ENCODE measurements at places on chromosomes 4 and X.

- no peak for DNase-seq
These were observed 677.5 kb downstream of the DMD start for GRCh38 chrX:32533848-32534247.

GRCh38 chr4:109301651-109302360, 652 bp downstream of the COL25A1 start:
- no peak for DNase-seq

GRCh38 chrX:46588263-46588662, 14.7 kb downstream of the CHST7 start:
- peak; percentile 76 for DNase-seq

DNA sequence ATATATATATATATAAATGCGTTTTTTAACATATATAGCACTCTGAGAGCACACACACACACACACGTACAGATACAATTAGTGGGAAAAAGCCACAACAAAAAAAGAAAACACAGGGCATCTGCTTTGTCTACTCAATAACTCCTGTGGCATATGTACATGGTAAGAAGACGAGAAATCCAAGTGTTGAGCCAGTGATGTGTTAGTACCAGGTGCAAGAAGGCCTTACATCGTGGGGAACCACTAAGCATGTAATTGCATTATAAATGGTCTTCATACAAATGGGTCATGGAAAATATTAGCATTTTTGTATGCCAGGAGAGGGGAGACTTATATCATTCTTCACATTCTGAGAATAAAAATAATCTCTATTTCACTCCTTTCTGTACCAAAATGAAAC, 62.7 kb upstream of the FAM47B start:
- DNase-seq, result no peak

GRCh38 chr4:143514901-143515300, 1.4 kb downstream of the SMARCA5 start:
- DNase-seq, result no peak

DNA sequence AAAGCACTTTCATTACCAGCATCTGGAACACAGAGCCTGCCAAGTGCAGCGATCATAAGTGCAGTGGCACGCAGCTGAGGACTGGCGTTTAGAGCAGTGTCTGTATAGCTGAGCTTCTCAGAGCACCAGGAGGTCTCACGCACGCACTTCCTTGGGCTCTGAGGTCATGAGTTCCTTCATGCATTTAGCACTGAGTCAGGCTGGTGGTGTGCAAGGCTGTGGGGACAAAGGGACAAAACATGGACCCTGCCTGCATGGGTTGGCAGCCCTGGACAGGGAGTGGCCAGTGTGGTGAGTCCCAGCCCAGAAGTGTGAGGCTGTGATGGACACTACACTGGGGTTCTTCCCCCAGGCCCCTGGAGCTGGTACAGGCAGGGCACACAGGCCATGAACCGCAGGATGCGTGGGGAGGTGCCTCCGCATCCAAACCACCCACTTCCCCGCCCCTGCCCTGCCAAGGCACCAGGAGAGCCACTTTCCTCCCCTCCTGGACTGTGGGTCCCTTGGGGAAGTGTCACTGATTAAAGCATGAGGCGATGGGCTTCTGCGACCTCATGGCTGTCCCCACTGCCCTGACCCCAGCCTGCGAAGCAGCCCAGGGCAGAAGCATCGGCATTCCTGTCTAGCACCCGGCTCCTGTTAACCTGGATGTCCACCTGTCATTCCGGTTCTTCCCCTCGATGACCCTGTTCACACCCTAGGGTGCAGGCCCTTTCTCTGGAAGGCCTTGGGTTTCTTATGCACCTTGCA, 37.2 kb upstream of the GPR78 start:
- DNase-seq, result peak; percentile 74

DNA sequence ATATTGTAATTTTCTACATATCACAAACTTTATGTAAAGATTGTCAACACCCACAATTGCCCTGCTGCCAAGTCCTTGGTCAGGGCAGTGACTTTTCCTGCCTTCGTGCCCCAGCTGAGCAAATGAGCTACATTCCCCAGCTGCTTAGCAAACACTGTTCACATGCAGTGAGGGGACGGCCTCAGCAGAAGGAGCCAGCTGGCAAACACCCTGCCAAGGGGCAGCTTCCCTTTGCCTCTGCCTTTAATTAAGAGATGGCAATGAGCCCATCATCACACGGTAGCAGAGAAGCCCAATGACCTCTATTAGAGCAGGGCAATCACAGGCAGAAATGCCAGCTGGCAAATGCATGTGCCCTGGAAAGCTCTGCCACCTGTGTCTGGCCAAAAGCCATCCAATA, 253.4 kb downstream of the EPHA5 start:
- no peak for DNase-seq

DNA sequence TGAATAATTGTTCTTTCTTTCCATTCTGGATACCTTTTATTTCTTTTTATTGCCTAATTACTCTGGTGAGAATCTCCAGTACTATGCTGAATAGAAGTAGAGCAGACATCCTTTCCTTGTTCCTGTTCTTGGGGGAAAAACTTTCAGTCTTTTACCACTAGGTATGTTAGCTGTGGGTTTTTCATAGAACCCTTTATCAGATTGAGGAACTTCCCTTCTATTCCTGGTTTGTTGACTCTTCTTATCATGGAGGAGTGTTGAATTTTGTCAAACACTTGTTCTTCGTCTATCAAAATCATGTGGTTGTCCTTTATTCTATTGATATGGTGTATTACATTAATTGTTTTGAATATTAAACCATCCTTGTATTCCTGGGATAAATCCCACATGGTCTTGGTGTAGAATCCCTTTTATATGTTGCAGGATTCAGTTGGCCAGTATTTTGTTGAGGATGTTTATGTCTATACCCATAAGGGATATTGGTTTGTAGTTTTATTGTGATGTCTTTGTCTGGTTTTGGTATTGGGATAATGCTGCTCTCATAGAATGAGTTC, 23.6 kb downstream of the SH3BP2 start:
- no peak for DNase-seq

DNA sequence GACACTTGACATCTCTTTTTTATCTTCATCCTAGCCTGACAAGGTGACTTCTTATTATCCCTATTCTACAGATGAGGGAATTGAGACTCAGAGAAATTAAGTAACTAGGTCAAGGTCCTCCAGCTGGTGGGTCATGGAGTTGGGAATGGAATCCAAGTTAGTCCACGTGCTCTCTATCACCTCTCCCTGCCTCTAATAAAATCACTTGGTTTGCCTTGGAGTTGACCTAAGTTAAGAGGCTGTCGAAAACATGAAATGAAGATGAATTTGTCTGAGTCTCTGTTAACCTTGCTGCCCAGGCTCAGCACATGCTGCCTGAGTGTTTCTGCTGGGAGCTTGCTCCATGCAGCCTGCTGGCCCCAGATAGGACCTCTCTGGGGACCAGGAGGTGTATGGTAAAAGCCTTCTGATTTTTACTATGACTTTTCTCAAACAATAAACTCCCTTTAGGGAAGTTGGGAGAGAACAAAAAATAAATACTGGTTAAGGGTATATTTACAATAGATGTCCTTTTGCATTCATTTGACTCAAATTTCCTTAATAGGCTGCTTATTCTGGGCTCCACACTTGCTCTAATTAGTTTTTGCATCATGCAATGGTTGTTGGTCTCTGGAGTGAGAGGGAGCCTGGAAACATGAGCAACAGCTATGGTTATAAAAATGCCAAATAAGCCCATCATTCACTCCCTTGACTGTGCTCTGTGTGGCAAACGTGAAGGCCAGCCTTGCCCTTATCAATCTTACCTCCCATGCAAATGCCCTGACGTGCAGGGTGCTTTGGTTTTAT, 61.6 kb upstream of the DHX15 start:
- no peak for DNase-seq

DNA sequence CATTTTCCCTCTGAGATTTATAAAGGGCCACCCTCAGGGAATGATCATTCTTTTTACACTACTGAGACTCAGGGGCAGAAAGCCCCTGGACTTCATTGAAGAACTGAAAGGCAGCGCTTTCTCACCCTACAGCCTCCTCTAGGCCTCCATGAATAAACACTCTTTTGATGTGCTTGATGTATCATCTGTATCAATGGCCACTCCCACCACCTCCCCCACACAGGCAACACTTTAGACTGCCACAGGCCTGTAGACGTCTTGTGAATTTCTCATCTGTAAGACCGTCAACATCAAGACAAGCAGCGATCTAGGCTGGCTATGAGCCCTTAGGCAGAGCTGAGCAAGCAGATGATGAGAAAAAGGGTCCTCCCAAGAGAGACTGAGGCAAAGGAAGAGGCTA, 123.2 kb downstream of the HUWE1 start:
- no peak for DNase-seq

DNA sequence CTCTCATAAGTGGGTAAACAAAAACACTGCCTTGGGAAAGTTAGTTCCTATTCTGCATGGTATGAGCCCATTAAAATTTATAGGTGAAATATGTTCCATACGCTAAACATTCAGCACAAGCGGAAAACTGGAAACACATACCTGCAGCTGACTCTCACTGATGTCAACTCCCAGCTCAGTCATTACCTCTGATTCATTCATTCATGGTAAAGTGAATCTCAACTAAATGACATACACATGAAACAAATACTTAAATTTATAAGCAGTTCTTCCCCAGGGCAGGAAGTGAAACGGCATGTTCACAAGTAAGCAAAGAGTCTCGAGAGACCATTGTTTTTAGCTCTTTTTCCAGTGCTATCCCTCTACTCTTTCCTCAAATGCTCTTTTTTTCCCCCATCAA, 1.6 kb downstream of the SLC10A6 start:
- DNase-seq, result no peak

DNA sequence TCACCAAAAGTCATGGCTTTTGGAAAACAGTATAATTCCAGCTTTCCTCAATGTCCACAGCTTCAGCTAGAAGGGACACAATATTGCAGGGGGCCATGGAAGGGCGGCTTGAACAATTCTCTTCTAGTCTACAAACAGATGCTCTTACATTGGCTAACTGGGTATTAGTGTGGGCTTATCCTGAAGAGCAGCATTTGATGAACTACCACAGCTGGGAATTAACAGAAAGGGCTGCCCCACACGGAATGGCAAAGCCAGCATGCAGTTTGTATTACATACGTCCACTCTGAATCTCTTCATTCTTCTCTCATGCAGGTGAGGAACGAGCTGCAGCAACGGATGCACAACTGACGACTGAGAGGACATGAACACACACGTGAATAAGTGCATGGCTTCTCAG, 13.0 kb upstream of the PDCL2 start:
- DNase-seq, result no peak

DNA sequence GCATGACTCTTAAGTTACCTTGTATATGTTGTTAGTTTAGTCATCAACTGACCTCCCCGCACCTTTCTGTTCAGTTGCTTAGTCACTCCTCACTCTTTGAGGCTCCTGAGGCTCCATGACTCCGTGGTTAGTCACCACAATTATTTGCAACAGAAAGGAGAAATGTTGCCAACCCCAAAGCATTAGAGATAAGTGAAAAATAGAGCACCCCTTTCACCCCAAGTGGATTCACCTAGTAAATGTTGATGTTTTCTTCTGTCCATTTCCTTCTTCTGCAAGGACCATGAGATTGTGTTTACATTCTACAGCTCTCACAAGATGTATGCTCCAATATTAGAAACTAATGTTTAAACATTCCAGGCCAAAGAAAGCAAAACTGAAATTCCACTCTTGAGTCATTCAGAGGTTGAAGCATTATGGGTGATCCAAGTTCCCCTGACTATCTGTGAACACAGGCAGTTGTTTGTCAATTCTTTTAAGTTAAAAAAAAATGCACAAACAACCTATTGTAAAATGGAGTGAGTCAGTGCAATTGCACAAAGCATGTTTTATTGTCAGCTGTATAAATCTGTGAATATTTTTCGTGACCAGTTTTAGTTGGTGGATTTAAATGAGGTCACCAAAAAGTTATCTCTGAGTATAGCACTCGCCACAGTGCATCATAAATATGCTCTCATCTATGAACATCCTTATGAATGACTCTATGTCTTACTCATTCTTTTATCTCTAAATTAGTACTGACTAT, 552.4 kb upstream of the MAGEB2 start:
- DNase-seq, result peak; percentile 86

GRCh38 chr4:147034372-147034771, 88.7 kb upstream of the TTC29 start:
- peak; percentile 82 for DNase-seq

- no peak for DNase-seq
These were observed 23.8 kb downstream of the F9 start for GRCh38 chrX:139554376-139554775.

DNA sequence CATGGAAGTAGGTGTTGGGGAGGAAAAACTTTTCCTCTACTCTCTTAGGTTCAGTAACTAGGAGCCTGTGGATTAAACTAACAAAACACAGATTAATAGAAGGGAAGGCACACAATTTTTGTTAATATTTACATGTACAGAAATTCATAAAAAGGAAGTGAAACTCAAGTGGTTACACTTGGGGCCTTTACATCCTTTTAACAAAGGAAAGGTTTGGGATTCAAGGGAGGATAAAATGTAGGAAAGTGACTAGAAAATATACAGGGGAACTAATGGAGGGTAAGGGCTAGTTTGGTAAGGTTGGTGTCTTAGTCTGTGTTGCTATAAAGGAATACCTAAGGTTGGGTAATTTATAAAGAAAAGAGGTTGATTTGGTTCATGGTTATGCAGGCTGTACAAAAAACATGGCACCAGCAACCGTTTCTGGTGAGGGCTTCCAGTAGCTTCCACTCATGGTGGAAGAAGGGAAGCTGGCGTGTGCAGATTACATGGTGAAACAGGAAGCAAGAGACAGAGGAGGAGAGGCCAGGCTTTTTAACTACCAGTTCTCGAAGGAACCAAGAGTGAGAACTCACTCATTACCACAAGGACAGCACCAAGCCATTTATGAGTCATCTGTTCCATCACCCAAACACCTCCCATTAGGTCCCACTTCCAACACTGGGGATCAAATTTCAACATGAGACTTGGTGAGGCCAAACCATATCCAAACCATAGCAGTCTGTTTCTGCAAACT, 124.4 kb downstream of the CHRDL1 start:
- no peak for DNase-seq

DNA sequence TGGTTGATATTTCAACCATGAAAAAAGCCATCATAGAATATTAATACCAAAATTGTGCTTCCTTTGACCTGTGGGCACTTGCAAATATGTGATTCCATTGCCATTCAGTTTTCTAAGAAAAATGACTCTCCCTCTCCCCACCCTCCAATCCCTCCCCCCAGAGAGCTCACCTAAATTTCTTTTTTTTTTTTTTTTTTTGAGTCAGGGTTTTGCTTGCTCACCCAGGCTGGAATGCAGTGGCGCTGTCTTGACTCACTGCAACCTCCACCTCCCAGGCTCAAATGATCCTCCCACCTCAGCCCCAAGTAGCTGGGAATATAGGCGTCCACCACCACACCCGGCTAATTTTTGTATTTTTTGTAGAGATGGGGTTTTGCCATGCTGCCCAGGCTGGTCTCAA, 47.0 kb downstream of the SNX25 start:
- peak; percentile 53 for DNase-seq

GRCh38 chr4:138291431-138291830, 49.3 kb upstream of the SLC7A11 start:
- DNase-seq, result peak; percentile 35

DNA sequence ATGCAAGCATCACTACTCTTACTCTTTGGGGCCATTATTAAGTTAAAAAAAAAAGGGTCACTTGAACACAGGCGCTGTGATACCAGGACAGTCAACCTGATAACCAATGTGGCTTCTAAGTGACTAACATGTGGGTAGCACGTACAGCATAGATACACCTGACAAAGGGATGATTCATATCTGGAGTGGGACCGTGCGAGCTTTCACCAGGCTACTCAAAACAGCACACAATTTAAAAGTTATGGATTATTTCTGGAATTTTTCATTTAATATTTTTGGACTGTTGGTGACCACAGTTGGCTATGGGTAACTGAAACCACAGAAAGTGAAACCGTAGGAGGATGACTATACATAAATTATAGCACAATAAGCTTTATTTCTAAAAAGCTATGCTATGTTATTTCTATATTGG, 113.8 kb upstream of the STIM2 start:
- no peak for DNase-seq

- DNase-seq, result peak; percentile 53
These were observed 101.9 kb downstream of the MAML3 start for GRCh38 chr4:140052050-140052449.

Measured in AG10803 (cell line).